GDM1 (cell line): ENCODE measurements at places on chromosomes 2 and 18.

- DNase-seq, result no peak
Observed at GRCh38 chr2:2846332-2847208, 515.5 kb upstream of the MYT1L start.

DNA sequence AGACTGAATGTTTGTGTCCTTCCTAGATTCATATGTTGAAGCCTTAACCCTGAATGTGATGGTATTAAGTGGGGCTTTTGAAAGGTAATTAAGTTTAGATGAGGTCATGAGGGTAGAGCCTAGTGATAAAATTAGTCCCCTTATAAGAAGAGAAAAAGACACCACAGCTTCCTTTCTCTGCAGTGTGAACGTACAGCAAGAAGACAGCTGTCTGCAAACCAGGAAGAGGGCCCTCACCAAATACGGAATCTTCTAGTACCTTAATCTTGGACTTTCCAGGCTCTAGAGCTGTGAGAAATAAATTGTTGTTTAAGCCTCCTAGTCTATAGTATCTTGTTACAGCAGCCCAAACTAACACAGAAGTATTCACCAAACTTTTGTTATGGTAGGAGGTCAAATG is 57.1 kb upstream of the CYTIP start:
- no peak for DNase-seq

DNA sequence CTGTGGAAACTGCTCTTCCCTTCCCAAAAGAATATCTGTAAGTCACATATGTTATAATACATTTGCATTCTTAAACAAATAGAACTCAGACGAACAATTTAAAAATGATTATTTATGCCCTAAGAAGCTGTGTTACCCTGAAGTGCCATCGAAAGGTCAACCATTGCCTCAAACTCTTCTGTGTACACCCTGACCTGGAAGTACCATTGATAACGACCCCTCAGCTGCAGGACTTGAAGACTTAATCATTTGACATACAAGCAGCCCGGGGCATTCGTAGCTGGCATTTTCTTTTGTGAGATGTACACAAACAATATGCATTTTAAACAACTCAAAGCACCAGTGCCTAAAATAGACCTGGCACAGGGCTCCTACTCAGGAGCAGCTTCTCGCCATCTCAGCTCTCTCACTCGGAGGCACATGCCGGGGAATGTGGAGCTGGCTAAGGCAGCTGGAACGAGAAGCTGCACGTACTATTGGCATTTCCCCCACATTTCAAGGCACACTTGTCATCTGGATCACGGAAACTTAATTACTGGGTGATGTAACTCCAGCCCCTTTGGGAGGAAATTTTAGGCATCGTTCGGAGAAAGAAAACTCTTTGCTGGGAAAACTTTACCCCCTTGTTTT is 170.0 kb upstream of the GALNT5 start:
- DNase-seq, result no peak

- no peak for DNase-seq
Observed at GRCh38 chr2:216121255-216121654, 12.1 kb downstream of the XRCC5 start.

GRCh38 chr2:31233231-31233630 is 721 bp upstream of the EHD3 start:
- DNase-seq, result no peak

DNA sequence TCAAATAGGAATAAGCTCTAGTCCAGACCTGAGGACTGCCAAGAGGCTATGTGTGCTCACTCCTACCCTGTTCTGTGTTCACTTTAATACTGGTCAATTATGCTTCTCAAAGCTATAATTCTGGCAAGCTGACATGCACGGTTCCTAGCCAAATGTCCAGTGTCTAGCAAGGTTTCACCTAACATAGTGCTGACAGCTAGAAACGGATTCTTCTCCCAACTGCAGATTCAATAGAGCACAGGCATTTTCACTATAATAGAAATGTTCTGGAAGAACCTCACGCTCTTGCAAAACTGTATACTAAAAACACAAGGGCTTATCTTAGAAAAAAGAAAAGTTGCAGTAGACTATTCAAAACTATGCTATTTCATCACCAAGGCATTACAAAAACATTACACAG is 45.1 kb downstream of the HDAC4 start:
- no peak for DNase-seq

GRCh38 chr2:3610881-3611505 is 16.1 kb downstream of the COLEC11 start:
- no peak for DNase-seq
